ENCODE measurements at places on chromosomes 3 and 15.
A peak's percentile ranks its signal among the peaks of the same experiment; 100 is the strongest.

DNA sequence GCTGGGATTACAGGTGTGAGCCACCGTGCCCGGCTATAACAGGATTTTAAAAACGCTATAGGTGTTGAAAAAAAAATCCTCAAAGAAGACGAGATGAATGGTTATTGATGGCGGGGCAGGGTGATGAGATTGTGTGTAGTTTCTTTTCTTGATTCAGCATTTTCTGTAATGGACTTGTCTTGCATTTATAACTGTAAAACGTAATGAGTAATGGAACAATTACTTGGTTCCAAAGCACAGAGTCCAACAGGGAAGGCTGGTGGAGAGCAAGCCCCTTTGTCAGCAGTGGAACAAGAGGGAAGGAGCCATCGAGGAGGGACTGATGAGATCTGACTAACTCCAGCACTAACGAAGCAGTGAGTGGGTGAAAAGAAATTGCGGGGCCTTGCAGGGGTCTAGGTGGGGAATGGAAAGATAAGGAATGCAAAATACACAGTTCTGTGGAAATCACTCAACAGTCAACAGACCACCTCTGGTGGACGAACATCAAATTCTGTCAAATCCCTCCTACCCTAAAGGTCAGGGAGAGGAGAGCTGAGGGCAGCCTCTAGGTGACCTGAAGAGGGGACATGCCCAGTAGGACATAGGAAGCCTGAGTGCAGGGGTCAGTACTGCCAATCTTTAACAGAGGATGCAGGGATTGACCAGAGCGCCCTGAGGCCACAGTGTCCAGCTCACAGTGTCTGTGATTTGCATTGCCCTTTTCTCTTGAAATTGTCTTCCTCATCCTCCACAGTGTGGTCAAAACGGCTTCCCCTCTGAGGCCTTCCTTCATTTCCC is 23.1 kb upstream of the CDCP1 start:
- DNase-seq, result no peak

- DNase-seq, result no peak
Measured at GRCh38 chr3:140186421-140186920, 251.5 kb downstream of the CLSTN2 start.

- DNase-seq, result no peak
Measured at GRCh38 chr3:110021659-110022058, 684.3 kb upstream of the DPPA4 start.

GRCh38 chr3:143865302-143865701 is 17.0 kb upstream of the SLC9A9 start:
- DNase-seq, result no peak

DNA sequence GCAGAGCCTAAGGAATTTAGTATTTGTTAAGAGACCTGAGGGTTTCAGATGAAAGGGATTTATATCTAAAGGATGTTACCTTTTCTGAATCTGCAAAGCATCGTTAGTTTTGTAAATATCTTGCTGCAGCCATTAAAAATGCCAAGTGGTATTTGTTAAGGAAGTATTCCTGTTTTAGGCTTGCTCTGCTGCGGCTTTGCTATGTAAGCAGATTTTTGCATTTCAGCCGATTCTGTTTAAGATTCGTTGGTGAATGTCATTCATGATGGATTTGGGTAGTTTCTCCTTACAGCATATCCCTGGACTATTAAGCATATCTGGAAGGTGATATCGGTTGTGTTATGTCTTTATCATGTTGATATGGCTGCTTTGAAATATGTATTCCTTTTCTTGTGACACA is 1.0 kb downstream of the USP8 start:
- DNase-seq, result no peak

DNA sequence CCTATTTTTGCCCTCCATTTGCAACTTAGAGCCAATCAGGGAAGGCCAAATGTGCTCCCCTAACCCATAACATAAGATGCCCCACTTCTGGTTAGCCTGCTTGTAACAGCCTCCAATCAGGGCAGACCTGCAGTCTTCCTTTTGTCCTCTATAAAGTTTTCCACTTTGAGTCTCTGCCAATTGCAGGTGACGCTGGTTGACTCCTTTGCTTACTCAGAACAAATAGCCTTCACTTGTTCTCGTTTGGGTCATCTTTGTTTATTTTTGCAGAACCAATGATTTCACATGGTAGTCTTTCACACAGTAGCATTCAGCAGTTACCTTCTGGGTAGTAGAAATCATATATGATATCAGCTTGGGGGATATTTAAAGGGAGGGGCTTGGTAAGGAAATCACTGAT is 225.6 kb downstream of the MINAR1 start:
- no peak for DNase-seq

- no peak for DNase-seq
Measured at GRCh38 chr15:70433586-70434324, 329.6 kb downstream of the UACA start.

DNA sequence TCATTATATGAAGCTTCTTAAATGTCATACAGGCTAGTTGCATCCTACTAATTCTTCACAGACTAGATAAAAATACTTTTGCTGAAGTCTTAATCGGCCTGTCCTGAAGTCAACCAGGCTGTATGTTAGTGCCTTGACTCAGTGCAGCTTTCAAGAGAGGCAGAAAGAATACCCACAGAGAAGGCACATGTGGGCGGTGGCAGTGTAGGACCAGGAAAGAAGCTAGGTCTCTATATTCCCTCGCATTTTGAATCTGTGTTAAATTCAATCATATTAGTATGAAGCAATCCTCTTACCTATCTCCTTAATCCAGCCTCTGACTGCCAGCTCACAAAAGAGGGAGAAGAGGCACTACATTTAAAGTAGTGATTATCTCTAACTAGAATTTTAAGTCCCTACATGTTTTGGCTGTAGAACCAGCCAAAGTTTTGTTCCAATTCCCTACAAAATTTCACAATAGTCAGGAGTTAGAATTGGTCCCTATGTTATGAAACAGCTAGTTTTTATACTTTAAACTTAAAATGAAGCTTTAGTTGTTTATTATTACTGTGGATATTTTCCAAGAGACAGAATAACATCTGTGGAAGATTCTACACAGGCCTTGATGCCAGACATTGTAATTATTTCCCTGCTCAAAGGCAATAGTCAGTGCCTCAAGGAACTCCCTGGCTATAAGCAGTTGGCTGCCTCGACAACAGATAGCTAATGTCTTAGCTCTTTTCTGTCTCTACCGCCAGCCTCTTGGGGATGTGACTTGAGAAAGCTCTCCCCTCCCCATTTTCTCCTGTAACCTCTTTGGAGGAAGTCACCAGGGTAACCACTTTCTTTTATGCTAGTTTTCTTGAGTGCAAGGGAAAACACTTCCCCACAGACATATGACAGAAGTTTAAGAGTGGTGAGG is 31.9 kb downstream of the CRTC3 start:
- DNase-seq, result no peak

DNA sequence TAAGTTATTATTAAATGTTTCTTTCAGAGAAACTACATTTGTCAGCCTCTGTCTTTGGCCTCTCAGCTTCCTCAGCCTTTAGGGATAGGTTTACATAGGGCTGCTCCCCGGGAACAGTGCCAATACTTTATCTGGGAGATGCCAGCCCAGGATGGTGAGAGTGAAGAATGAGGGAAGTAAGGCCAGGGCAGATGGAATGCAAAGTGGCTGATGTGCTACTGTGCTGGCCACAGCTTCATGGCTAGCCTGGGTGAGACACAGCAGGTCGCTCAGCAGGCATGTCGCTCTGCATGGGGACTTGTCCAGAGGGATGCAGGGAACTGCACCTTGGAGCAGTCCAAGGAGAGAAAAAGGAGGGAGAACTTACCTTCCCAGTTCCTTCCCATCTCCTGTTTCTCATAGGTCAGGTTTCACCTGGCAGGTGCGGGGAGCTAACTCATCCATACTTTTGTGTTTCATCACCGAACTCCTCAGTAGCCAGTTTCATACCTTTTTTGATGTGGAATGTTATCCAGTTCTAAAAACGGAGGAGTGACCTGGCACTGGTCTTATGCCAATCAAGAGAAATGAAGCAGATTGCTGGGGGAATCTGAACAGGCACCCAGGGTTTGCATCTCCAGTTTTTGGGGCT is 30.9 kb upstream of the C15orf39 start:
- no peak for DNase-seq

DNA sequence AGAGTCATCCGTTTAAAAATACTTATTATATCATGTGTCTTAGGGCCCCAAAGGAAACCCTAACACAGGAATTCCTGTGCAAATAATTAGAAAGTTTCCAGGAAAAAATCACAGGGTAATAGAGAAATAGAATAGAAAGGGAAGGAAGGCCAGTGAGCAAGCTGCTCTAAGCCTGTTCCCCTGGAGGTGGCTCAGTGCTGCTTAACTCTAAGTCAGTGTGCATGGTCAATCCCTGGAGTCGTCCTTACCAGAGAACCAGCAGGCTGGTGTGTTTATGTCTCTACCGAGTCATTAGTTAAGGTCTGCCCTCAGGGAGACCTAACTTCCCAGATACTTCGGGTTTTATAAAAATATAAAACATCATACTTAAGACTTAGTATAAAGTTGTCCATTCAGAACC is 21.0 kb upstream of the MCF2L2 start:
- peak; percentile 19 for DNase-seq

- no peak for DNase-seq
Measured at GRCh38 chr15:94360251-94360685, 128.9 kb downstream of the MCTP2 start.

DNA sequence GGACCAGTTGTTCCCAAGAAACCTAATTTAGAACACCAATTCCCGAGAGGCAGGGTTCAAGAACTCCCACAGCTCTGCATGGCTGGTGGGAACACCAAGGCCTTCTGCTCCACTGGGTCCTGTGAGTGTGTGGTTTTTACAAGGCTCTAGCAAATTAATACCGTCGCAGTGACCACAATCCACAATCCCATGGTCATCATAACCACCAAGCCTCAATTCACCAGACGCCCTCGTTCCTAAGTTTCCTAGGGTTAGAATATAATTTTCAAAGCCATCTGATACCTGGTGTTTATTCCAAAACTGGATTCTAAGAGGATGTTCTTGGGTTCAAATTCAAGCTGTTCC is 114.9 kb upstream of the RPL32 start:
- DNase-seq, result no peak

DNA sequence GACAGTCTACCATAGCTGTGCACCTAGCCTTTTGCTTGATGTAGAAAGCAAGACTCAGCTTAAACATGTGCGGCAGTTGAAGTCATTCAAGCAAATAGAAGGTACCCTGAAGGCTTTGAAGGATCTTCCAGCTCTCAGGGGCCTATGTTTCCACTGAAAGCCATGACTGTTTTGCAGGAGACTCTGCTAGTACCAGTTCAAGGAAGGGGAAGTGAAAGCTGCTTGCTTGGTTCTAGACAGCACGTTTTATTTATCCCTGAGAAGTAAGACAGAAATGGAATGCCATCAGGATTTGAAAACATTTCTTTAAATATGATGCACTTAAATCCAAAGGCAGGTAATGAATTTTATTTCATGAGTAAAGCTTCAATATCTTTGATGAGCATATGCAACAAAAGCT is 311.4 kb downstream of the PDCD6IP start:
- DNase-seq, result no peak

GRCh38 chr3:135229018-135229495 is 434.0 kb downstream of the EPHB1 start:
- DNase-seq, result no peak

- no peak for DNase-seq
Measured at GRCh38 chr3:29899021-29899420, 618.1 kb downstream of the RBMS3 start.

DNA sequence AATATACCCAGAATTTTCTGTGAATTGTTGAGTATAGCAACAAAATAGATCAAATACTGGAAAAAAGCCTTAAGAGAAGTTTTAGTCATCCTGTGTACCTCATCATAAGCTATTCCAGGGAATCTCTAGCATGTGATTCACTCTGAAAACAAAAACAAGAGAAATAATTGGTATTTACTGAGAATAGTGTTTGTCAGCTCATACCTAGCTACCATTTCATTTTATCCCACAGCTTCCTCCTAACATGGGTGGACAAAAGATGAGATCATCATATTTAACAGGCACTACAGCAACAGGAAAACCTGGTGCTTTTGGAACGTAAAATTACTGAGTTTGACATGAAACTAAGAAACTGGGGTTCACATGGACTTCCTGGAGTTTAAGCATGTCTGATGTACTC is 753.5 kb upstream of the NECTIN3 start:
- DNase-seq, result no peak

DNA sequence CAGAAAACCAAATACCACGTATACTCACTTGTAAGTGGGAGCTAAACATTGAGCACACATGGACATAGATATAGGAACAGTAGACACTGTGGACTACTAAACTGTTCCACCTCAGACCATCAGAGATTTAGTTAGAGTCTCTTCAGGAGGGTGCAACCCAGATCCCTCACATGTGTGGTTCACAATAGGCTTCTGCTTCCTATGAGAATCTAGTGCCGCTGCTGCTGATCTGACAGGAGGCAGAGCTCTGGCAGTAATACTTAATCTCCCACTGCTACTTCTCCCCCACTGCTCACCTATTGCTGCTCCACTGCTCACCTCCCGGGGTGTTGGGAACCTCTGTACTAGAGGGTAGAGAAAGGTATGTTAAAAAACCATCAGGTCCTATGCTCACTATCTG is 533.3 kb downstream of the NSUN3 start:
- DNase-seq, result no peak

DNA sequence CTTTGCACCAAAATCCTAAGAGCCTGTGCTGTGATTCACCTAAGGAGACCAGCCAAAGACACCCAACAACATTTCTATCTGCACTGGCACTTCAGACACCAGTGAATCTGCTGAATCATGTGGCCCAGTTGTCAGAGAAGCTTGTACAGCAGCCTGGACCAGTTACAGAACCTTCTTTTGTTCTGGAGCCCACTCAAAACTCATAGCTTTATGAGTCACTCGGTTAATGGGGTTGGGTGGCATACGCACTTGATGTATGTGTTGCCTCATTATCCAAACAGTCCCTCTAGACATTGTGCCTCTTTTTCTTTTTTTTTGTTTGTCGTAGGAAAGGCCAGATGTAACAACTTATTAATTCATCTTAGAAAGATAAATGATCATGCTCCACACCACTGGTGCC is 25.6 kb upstream of the GOLGA6L2 start:
- DNase-seq, result no peak

GRCh38 chr15:87608238-87609028 is 648.1 kb downstream of the NTRK3 start:
- DNase-seq, result no peak

DNA sequence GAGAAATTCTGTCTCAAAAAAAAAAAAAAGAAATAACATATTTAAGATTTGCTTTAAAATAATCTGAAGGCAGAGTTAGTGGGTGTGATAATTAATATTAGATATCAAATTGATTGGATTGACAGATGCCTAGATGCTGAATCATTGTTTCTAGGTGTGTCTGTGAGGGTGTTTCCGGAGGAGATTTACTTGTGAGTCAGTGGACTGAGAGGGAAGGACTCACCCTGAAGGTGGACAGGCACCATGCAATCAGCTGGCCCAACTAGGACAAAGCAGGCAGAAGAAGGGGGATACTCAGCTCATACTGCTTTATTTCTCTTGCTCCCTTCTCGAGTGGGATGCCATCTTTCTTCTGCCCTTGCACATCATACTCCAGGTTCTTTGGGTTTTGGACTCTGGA is 16.7 kb upstream of the RPL24 start:
- DNase-seq, result no peak

- DNase-seq, result peak; percentile 21
Measured at GRCh38 chr3:142027735-142028134, 121.6 kb downstream of the TFDP2 start.

- no peak for DNase-seq
Measured at GRCh38 chr15:29252234-29252633, 17.4 kb downstream of the NSMCE3 start.

Data from GF-D8 (cell line).